ENCODE measurements at places on chromosomes 7 and 10.

DNA sequence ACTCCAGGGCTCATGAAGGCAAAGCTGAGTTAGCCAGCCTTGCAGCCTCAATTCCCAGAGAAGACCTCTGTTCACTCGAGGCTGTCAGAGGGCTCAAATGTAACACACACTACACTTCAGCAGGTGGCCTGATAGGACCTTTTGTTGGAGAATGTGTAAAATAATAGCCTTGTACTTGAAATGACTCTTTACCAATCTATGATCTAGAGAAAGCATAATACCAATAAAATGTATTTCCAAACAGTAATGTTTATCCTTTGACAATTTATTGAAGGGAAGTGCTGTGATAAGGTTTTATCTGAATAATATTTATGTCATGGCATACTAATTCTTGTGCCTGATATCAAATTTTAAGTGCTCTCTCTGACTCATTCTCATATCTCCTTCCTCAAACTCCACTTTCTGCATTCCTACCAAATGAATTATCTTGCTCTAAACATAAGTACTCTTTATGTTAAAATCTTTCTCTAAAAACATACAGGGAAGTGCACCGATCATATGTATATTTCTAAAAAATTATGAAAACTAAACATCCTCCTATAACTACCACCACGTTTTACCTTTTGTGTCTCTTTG is 20.9 kb downstream of the CYP3A7 start:
- no peak for DNase-seq

GRCh38 chr10:73717556-73717955 is 19.6 kb upstream of the AGAP5 start:
- no peak for DNase-seq

DNA sequence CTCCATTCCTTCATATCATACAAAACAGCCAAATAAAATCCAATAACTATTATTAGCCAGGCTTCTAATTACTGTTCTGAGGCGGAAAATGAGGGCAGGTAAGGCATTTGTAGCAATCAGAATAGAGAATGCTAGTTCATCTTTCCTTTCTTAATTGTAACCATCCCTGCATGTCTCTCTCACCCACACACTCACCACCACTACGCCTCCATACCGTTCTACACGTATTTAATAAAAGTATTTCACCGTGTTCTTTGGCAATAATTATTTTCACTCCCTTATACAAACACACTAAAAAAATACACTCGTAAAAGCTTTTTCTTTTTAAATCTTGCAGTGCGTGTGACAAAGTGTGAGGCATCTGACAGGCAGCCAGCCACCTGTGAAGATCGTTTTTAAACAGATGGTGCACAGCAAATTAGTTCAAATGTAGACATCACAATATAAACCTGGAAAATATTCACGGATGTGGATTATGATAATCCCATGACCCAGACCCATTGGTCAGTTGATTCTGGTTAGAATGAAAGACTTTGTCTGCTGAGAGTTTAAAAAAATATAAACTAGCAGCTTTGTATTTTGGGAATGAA is 653.6 kb downstream of the REEP3 start:
- no peak for DNase-seq

DNA sequence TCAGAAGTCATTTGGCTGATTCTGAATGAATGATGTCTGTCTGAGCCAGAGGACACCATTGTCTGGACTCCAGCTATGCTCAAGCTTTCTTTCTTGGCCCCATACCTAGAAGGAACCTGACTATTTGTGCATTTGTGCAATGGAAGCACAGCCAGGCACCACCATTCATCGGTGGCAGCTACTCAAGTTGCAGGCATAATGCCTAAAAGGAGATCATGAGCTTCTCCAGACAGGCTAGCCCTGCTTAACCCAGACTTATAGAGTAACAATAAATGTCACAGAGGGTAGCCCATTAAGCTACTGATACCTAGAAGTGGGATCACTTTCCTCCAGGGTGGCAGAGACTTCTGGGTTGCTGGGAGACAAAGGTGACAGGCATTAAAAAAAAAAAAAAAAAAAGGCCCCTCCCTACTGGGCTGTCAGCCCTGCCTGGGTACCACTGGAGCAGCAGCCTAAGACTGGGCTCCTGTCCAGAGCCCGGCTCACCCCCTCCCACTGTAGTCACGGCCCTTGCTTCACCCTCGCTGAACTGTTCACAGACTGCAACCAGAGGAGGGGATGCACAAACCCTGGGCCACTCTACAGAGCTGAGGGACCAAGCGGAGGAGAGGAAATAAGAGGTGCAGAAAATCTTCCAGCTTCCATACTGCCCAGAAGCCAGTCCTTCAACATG is 75.4 kb upstream of the ATP6V0A4 start:
- no peak for DNase-seq

- DNase-seq, result no peak
These were observed 448.1 kb downstream of the GRM8 start for GRCh38 chr7:126804604-126805003.

DNA sequence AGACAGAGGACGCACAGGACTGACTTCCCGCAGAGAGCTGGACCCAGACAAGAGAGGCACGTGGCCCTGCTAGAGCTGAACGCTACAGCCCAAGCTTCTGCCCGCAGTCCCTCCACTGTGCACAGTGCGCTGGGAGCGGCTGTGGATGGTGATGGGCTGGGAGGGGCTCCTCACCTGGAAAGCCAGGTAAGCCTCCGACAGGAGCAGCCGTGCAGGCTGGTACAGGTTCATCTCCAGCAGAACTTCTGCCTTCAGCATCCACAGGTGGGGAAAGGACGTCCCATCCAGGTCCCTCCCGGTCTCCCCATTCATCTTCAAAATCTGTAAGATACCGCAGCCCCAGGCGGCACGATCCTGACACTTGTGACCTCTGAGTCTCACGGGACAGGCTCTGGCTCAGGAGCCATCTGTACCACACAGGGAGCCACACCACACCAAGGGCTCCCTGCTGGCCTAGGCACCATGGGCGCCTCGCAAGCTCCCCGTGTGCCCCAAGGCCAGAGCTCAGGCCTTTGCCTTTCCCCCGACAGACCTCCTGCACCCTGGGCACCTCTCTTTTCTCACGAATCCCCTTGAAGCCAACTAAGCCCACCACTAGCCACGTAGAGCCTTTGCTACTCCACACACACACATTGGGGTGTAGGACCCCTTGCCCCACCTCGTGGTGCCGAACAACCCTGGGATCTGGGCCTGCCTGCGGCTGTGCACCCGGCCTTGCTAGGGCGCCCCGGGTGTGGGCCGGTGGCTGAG is 76.3 kb downstream of the CFAP46 start:
- no peak for DNase-seq

- DNase-seq, result no peak
These were observed 12.0 kb upstream of the RHOBTB1 start for GRCh38 chr10:60955957-60956425.
